NCI-H2081 treated with DMSO at 0.1 percent for 48 hours (cell line): ENCODE measurements at places on chromosomes 12 and 14.

- DNase-seq, result no peak
Observed at GRCh38 chr14:59278111-59278510, 89.6 kb downstream of the DAAM1 start.

- DNase-seq, result no peak
Observed at GRCh38 chr14:55373784-55374705, 37.6 kb downstream of the ATG14 start.

DNA sequence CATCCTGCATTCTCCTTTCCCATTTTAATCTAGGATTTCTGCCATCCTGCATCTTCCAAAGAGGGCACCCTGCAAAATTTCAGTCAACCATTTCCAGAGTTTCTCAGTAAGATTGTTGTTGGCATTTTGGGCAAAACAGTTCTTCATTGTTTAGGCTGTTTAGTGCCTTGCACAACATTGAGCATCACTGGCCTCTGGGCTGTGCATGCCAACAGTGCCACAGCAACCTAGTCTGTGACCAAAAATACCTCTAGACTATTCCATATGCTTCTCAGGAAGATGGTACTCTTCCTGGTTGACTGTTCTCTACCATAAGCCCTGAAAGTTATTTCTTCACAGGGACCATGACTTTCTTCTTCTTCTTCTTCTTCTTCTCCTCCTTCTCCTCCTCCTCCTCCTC is 32.5 kb upstream of the ISM2 start:
- no peak for DNase-seq

DNA sequence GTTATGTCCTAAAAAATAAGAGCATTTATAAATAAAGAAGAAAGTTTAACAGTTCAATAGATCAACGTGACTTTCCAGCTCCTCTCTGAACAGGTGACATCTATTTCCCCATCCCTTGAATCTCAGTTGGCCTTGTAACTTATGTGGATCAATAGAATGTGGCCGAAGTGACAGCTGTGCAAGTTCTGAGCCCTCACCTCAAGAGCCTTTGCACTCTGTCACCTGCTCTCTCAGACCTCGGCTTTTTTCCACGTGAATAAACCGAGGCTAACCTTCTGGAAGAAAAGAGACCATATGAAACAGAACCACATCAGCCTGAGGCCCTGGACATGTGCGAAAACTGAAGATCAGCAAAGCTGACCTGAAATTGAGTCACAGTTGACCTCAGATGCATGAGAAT is 253.0 kb downstream of the DAD1 start:
- DNase-seq, result no peak

GRCh38 chr12:92337128-92337527 is 191.5 kb upstream of the BTG1 start:
- DNase-seq, result no peak

- no peak for DNase-seq
Observed at GRCh38 chr12:65892841-65893251, 68.6 kb downstream of the HMGA2 start.

DNA sequence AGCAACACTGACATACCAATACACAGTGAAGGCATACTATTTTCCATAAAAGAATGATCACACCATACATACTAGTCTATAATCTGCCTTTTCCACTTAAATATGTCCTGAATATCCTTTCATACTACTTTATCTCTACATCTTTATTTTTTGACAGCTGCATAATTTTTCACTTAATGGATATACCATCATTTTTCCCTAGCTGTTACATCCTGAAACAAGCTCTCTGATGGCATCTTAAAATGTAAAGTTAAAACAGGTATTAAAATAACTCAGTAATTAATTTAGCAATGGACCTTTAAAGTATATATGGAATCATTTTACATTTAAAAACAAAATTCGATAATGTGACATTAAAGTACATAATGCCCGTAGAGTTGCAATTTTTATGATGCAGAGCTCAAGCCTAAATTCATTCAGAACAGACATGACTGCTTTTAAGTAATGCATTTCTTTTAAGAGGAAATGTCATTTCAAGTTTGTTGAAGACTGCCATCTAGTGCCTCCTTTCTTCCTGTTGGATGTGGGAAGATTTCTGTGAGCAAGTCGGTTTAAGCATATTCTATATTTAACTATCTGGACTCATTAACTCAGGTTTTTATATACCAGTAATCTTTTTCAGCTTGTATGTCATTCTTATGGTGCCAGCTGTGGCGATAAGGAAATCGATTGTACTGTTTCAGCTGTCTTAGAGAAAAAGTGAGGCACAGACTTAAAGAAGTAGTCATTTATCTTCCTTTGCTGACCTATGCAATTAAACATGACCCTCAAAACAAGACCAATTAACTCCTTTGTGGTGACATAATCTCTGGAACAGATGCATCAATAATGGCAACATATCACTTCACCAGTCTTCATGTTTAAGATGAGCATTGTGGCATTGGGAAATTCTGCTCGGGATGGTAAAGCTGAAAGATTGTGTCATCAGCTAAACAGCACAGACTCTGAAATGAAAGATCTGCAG is 20.3 kb downstream of the PRICKLE1 start:
- DNase-seq, result peak; percentile 4

GRCh38 chr14:96824283-96824682 is 27.1 kb downstream of the VRK1 start:
- DNase-seq, result no peak

DNA sequence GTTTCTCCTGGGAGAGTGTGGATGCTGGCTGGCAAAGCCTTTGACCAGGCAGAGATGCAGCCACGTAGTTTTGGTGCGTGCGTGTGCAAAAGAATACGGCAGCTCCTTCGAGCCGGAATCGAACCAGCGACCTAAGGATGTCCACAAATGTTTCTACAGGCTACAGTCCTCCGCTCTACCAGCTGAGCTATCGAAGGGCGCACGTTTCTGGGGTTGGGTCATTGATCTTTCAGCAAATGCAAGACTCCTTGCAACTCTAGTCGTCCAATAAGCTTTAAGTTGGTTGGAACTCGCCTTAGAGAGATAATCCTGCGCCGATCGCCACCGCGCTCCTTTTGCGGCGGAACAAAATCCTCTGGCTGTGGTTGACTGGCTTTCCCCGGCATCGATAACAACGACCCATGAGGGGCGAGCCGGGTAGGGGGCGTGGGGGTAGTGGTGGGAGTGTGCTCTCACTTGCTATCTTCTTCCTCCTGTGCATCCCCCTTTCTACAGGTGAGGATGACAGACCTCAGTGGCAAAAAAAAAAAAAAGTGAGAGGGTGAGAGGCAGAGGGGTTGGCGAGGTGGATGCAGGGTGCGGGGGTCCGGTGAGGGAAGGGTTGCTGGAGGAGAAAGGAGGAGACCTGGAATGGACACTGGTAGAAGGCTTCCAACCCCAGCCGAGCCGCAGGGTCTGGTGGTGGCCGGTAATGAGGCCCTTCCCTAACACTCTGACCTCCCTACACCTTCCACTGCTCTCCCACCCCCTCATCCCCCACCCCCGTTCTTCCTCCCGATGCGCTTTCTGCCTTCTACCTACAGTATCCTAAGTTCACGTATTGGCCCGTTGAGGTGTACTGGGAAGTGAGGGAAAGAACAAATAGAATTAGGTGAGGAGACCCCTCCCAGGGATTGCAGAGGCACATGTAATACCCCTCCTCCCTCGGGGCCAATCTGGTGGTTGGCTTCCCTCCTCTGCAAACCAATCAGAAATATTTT is 11.8 kb upstream of the OR6S1 start:
- DNase-seq, result no peak
